ENCODE measurements at places on chromosomes 5 and 9. TPM values are rescaled to one million over a fixed set of nuclear protein-coding genes. Genes with fewer than 3 reads are reported as not detected.

EEIG1 gene
- polyA plus RNA-seq: 38.0 TPM

OR1J2 gene
- polyA plus RNA-seq: not detected

PCDHB2 gene
- 4.5 TPM for polyA plus RNA-seq

BARHL1 gene
- polyA plus RNA-seq: 0.12 TPM

DIPK1B gene
- polyA plus RNA-seq: 34.3 TPM

UQCRQ gene
- 253 TPM for polyA plus RNA-seq

VAV2 gene
- 55.8 TPM for polyA plus RNA-seq

ZNF883 gene
- polyA plus RNA-seq: 8.3 TPM

IL4 gene
- 0.37 TPM for polyA plus RNA-seq

C9orf152 gene
- polyA plus RNA-seq: 0.50 TPM

NUP214 gene
- polyA plus RNA-seq: 73.3 TPM

WDR31 gene
- polyA plus RNA-seq: 8.4 TPM

IL33 gene
- 8.4 TPM for polyA plus RNA-seq

SLC6A19 gene
- polyA plus RNA-seq: 77.3 TPM

FAM78A gene
- polyA plus RNA-seq: 3.7 TPM

CARTPT gene
- polyA plus RNA-seq: not detected

ZNF608 gene
- polyA plus RNA-seq: 60.7 TPM
